Fibroblast of lung (primary cell): ENCODE measurements at places on chromosomes 1 and 21. TPM values are rescaled to one million over a fixed set of nuclear protein-coding genes. Genes with fewer than 3 reads are reported as not detected.

DNA sequence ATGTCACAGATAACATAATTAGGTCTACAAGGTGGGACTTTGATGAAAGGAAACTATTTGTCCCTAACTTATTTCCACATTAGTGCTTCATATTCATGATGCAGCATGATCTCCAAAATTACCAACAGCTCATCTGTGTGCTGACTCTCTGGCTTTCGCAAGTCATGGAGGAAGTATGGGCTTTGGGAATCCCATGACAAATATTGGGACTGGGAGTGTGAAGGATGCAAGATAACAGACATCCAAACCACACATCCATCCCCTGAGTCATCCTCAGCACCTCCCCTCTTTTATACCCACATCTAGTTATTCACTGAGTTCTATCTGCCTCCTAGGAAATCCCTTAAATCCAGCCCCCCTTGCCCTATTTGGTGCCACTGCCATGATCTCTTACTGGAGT lies 102.8 kb upstream of the COL24A1 start:
- H3K36me3 ChIP-seq: no peaks in the 10 kb centered on the region
- no peak overlapping the region for H3K27ac ChIP-seq
- DNase-seq: peak; percentile 69
- no peaks in the 10 kb centered on the region for H3K4me1 ChIP-seq
- no peak overlapping the region for H3K4me3 ChIP-seq

GRCh38 chr1:196302981-196303380 lies 305.3 kb downstream of the KCNT2 start:
- H3K36me3 ChIP-seq: no peaks in the 10 kb centered on the region
- H3K27ac ChIP-seq: no peak overlapping the region
- no peak overlapping the region for H3K4me3 ChIP-seq
- H3K27me3 ChIP-seq: no peaks in the 10 kb centered on the region
- DNase-seq: no peak
- H3K4me1 ChIP-seq: no peaks in the 10 kb centered on the region

DNA sequence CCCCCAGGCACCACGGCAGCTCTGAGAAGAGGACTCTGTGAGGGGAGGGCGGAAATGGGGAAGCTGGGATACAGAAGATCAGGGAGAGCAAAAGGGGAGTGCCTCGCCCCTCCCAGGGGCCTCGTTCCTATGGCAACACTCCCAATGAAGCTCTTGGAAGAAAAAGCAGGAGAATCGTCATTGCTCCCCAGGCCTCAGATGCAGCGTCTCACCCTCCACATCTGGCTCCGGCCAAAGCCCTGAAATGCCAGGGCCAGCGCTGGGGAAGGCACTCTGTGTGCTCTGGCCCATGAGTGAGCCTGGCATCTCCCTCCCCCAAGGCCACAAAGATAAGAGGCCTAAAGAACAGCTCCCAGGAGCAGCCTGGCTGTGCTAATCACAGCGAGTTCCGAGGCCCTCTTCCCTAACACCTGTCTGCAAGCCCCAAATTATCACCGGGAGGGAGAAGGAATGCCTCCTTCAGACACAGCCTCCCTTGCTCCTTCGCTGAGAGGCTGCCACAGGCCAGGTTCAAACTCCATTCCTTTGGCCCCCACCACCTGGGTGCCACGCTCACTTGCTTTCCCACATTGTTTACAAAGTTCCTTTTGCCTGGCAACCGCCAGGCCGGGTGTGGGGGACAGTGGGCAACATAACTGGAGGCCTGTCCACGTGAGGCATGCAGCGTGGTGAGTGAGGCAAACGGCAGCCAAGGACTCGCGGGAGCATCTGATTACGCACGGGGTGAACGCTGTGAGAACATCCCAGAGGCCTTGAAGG lies 27.8 kb downstream of the ECE1 start:
- H3K4me3 ChIP-seq: peak overlapping the region; percentile 20
- H3K36me3 ChIP-seq: peaks cover 10% of the 10 kb centered on the region

The AURKAIP1 gene
- 83.2 and 85.2 TPM in 2 replicates for total RNA-seq

DNA sequence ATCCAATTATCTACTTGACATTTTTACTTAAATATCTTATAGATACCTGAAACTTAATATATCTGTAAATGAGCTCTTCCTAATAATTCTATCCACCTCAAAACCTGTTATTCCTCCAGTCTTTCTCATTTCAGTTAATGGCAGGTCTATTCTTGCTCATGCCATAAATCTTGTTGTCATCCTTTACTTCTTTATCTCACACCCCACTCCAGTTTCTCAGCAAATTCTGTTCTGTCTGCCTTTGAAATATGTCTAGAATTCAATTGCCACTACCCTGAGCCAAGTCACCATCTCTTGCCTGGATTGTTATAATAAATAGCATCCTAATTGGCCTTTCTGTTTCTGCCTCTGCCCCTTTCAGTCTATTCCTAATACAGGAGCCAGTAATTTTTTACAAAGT lies 105.8 kb downstream of the MAN1A2 start:
- DNase-seq: no peak
- H3K27me3 ChIP-seq: no peaks in the 10 kb centered on the region
- H3K36me3 ChIP-seq: no peaks in the 10 kb centered on the region

The RNU1-2 gene
- under 0.01 and 3,997 TPM in 2 replicates for total RNA-seq

GRCh38 chr1:32960342-32960741 lies 4.3 kb downstream of the RNF19B start:
- no peaks in the 10 kb centered on the region for H3K36me3 ChIP-seq
- no peak overlapping the region for H3K4me3 ChIP-seq
- H3K27me3 ChIP-seq: no peaks in the 10 kb centered on the region
- DNase-seq: no peak
- no peak overlapping the region for H3K27ac ChIP-seq

GRCh38 chr1:156371553-156372264 lies 2.7 kb downstream of the RHBG start:
- H3K27ac ChIP-seq: no peak overlapping the region
- peaks cover 32% of the 10 kb centered on the region for H3K27me3 ChIP-seq
- no peaks in the 10 kb centered on the region for H3K36me3 ChIP-seq
- H3K4me1 ChIP-seq: no peaks in the 10 kb centered on the region

The PLD5 gene
- under 0.01 TPM in 1 of 2 replicates, not detected in the other for total RNA-seq
